ENCODE measurements at places on chromosomes 7 and 10.

DNA sequence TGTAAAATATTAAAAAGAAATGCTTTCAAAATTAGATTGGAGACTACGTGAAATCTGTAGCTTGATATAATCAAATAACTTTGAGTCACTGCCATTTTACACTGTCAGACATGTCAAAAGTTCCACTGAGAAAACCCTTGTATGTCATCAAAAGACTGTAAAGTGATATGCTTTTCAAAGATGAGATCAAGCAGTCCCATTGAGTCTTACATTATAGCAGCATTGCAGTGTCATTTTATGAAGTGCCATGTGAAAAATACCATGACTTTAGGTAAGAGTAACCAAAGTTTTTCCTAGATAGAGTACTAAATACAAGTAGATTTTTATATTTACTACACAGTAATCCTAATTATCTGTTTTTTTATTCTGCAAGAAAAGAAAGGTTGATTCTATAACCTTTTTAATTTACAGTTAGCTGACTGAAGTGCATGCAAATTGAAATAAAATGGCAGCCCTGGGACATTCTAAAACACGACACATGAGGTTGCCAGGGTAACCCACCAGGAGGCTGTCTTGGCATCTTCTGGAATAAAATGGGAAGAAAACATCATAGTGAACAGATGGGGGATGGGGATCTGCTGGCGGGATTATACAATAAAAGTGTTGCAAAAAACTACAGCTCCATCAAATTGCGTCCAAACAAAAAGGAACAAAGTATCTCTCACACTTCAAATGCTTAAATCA, 91.3 kb upstream of the TMEM106B start:
- DNase-seq = no peak

DNA sequence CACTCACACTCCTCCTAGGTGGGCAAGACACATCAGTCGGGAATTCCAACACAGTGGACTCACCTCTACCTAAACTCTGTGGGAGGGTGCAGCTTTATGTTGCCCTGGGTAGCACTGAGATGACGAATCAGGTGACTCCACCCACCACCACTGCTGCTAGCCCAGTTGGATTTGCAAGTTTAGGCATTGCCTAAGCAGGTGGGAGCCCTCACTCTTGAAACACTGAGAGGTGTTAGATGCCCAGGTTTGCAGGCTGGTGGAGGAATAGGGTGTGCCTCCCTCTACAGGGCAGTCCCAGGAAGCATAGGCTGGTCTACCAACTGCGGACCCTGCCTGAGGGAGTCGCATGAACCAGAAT, 708.9 kb downstream of the POM121L12 start:
- DNase-seq = no peak

DNA sequence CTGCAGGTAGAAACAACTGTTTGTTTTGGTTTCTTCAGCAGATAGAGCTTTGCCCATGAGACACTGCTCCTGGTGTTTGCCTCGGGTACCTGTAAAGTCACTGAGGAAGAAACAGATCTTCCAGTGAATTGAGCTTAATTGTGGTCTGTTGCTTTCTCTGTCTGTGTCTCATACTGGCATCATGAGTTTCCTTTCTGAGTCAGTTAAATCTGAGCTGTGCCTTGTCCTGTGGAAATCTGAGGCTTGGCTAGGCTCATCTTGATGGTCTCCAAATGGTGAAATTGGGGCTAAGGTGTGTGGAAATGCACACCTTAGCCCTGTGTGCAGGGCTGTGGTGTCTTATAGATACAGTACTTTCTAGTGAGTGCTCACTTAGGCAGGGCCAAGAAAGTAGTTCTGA, 67.4 kb downstream of the GBF1 start:
- DNase-seq = no peak

DNA sequence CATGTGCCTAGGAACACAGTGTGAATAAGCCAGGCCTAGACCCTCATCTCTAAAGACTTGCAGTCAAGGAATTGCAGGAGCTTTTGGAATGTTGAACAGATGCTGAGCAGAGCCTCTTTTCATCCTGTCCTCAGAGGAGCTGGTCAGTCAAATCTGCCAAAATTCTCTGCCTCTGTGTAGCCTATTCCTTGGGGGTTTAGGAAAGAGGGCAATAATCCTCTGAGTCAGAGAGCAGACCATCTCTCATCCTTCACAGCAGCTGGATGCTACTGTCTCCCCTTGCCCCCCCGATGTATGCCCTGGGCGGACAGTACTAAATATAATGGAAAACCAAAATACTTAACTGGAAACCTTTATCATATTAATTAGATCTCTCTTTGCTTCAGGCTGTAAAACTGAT, 52.6 kb downstream of the BICC1 start:
- DNase-seq = no peak

DNA sequence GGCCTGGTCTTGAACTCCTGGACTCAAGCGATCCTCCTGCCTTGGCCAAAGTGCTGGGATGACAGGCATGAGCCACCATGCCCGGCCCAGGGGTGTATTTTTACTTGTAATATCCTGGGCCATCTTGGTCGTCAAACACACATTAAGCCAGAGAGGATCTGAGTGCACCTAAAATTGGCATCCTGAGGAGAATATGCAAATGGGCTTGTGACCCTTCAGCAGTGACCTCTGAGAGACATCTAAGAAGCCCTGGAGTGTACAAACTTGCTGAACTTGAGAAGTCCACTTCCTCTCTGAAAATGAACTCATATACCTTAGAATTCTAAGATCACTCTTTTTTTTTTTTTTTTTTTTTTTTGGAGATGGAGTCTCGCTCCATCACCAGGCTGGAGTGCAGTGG, 372.0 kb upstream of the C7orf33 start:
- DNase-seq = no peak

GRCh38 chr10:79193694-79194382, 125.1 kb downstream of the ZMIZ1 start:
- no peak for DNase-seq

GRCh38 chr7:19663816-19664462, 44.9 kb downstream of the POLR1F start:
- no peak for DNase-seq

- DNase-seq = no peak
Measured at GRCh38 chr10:124573726-124574455, 112.3 kb downstream of the LHPP start.

GRCh38 chr7:151813997-151814396, 62.9 kb downstream of the PRKAG2 start:
- DNase-seq = no peak

DNA sequence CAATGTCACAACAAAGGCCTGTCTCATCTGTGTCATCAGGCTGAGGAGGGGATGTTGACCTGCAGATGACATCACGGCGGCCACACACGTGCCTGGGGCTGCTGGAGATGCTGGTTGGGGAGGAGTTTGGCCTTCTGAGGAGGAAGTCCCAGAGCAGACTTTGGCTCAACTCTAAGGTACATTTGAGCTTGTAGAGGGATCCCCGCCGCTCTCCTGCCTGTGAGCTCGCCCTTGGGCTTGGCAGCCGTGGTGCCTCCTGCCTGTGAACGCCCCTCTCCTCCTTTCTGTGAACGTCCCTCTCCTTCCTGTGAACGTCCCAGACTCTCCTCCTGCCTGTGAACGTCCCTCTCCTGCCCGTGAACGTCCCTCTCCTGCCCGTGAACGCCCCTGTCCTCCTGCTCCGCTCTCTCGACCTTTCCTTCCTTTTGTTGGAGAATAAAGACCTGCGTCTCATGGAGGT, 176.4 kb downstream of the DNAJB6 start:
- no peak for DNase-seq

- no peak for DNase-seq
Measured at GRCh38 chr7:108463613-108464012, 7.4 kb upstream of the NRCAM start.

- no peak for DNase-seq
Measured at GRCh38 chr7:18780266-18780665, 284.7 kb downstream of the HDAC9 start.

DNA sequence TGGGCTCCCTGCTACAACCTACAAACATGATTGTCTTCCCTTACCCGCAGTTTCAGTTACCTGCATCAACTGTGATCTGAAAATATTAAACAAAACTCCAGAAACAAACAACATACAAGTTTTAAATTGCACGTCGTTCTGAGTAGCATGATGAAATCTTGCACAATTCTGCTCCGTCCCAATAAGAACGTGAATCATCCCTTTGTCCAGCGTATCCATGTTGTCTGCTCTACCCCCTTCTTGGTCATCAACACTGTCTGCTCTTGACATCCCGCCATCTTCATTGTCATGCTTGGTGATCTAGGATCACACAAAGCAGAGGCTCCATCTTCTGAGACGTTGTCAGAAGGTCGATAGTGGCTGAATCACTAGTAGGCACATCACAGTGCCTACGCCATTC, 53.9 kb downstream of the ACADSB start:
- DNase-seq = no peak

DNA sequence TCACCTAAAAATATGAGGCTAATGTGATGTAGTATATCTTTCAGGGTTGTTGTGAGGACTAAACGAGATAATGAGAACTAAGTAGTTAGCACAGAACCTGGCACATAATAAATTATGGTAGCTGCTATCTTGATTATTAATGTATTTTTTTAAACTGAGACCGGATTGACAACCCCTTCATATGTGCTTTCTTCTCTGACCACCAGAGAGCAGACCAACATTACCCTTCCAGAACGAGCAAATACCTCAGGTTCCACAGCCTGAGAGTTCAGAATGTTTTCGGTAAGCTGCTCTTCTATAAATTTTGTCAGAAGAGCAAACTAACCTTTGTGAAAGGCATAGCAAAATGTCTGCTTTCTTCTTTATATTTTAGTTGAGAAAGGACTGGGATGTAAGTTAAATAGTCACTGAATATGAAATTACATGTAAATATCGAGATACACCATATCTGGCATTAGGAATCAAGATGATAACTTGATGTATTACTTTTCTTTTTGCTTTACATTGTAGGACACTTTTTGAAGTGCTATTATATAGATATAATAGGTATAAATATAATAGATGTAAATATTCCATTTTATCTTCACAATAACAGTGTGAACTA, 13.6 kb upstream of the BPGM start:
- DNase-seq = no peak

- no peak for DNase-seq
Measured at GRCh38 chr10:101848894-101849351, 5.3 kb upstream of the KCNIP2 start.

- no peak for DNase-seq
Measured at GRCh38 chr7:98997846-98998245, 119.5 kb downstream of the TRRAP start.

- DNase-seq = no peak
Measured at GRCh38 chr7:148142660-148143248, 447.8 kb upstream of the C7orf33 start.

DNA sequence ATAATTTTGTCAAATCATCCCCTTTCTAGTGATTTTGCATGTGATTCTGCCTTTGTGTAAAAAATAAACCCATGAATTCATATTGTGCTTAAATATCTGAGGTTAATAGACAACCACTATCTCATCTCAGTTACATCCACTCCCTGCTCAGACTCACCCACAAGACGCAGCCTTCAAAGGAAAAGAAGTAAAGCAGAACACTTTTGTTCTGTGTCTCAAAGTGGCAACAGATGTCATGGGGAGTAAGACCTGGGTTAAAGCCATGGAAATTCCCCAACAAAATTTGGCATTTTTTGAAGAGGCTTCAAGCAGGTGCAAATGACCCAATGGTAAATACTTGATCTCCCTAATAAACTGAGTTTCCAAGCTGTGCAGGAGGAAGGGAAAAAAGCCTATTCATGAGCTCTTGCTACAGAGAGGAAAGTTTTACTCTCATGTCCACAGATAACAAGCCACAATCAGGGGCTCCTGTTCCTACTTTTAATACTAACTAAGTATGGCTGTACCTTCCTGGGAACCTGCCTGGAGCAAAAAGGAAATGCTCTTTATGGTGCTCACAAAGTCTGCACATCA, 4.7 kb downstream of the CYP3A7 start:
- DNase-seq = no peak

- no peak for DNase-seq
Measured at GRCh38 chr7:47965456-47965855, 14.0 kb downstream of the HUS1 start.

GRCh38 chr10:70596860-70597809, 5.4 kb downstream of the PRF1 start:
- DNase-seq = no peak

- DNase-seq = no peak
Measured at GRCh38 chr10:75955973-75956502, 524.6 kb downstream of the LRMDA start.

DNA sequence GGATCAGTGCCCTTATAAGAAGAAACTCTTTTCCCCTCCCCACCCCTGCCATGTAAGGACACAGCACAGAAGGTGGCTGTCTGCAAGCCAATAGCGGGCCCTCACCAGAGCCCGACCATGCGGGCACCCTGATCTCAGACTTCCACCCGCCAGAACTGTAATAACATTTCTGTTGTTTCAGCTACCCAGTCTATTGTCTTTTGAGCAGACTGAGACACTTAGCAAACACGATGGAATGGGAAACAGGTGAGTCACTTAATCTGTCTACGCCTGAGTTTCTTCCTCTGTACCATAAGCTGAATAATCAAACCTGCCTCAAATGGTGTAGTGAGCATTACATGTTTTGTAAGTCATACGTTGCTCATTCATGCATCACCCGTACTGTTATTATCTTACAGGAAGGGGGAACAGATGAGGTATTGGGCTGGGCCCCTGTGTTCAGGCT, 58.2 kb downstream of the STRA8 start:
- DNase-seq = no peak

GRCh38 chr7:95549818-95550529, 46.3 kb downstream of the PDK4 start:
- no peak for DNase-seq

DNA sequence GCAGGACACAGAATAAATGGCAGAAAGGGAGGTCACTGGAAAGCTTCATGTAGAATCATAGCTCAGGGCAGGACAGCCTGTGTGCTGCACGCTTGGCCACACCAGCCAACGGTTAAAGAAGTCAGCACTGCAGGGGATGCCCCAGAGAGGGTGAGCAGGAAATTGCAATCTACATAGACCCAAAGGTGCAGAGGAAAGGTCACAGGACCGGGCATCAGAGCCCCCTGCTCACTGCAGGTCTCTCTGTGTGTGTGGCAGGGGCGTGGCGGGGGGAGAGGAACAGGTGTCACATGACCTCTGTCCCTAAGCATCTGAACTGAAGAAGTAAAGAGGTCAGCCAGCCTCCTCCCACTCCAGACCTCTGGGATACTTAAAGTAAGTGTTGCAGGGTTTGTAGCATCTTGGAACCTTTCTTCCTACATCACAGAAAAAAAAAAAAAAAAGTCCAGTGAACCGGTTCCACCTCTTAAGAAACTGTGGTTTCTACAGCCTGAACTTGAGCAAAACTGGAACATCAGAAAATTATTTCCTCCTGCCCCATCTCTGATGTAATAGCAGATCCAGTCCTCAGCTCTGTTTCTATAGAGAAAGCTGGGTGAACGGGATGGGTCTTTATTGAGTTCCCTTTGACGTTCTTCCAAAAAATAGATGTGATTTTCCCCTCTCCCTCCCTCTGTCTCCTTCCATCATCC, 64.3 kb downstream of the RGS10 start:
- no peak for DNase-seq

DNA sequence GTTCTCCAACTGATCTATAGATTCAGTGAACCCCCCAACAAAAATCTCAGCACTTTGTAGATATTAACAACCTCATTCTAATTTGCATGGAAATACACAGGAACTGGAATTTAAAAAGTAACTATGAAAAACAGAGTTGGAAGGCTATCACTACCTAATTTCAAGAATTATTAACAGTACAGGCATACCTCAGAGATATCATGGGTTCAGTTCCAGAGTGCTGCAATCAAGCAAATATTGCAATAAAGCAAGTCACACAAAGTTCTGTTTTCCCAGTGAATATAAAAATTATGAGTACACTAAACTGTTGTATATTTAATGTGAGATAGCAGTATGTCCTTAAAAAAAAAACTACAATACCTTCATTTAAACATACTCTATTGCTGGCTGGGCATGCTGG, 78.5 kb downstream of the LARP4B start:
- DNase-seq = no peak

- no peak for DNase-seq
Measured at GRCh38 chr10:63767138-63767801, 246.1 kb downstream of the REEP3 start.

Data from stimulated activated CD4-positive, alpha-beta T cell treated with anti-CD3 and anti-CD28 coated beads, Interleukin-1b, Interleukin-23, amount 100 ng/mL, for 1 hour (primary cell).